ENCODE measurements at places on chromosomes 13 and 19.

- no peaks in the 10 kb centered on the region for H3K36me3 ChIP-seq
- no peak for DNase-seq
- H3K27ac ChIP-seq, result no peak overlapping the region
- no peaks in the 10 kb centered on the region for H3K4me1 ChIP-seq
Observed at GRCh38 chr13:83691966-83692365, 190.3 kb downstream of the SLITRK1 start.

DNA sequence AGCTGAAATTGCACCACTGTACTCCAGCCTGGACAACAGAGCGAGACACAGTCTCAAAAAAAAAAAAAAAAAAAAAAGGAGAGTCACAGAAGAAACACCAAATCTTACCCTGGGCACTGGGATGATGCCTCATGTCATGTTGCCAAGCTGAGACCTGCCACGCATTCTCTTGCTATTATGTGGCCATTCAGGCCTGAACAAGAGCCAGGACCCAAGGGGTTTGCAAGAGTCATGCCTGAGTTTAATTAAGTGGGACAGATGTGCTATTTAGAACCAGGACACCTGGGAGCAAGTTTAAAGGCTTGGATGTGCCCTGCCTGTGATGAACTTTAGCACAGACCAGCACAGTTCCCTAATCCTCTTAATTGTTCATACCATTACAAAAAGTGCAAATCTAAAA, 9.8 kb downstream of the PNMA8A start:
- H3K36me3 ChIP-seq, result peaks cover 32% of the 10 kb centered on the region
- no peaks in the 10 kb centered on the region for H3K4me1 ChIP-seq
- H3K27me3 ChIP-seq, result no peaks in the 10 kb centered on the region
- H3K4me3 ChIP-seq, result no peak overlapping the region
- DNase-seq, result no peak
- no peak overlapping the region for H3K27ac ChIP-seq

DNA sequence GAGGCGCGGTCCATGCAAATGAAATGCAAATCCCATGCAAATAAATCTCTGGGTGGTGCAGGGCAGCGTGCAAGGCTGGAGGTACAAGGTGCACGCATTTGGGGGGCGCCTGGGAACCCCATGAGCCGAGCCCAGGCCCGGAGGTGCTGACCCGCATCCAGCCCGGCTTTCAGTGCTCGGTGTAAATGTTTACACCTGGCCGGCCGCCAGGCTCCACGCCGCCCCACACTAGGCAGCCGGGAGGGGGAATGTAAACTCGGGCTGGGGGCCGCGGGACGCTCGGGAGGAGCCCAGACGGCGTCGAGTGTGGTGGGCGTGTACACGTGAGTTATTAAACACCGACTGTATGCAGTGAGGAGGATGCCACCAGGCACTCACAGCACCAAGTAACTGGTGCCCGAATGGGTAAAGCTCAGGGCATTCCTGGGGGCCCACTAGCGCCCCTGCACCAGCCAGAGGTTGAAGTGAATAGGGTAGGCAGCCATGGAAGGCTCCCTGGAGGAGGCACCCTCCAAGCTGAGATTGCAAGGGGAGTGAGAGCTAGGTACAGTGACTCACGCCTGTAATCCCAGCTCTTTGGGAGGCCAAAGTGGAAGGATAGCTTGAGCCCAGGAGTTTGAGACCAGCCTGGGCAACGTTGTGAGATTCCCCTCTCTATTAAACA, 17.2 kb downstream of the FUT6 start:
- H3K4me3 ChIP-seq, result no peak overlapping the region
- no peaks in the 10 kb centered on the region for H3K27me3 ChIP-seq
- H3K27ac ChIP-seq, result no peak overlapping the region
- H3K36me3 ChIP-seq, result peaks cover 2% of the 10 kb centered on the region
- peaks cover 24% of the 10 kb centered on the region for H3K4me1 ChIP-seq

GRCh38 chr13:106349080-106349931, 186.2 kb downstream of the EFNB2 start:
- peaks cover 8% of the 10 kb centered on the region for H3K4me1 ChIP-seq
- peaks cover 19% of the 10 kb centered on the region for H3K27me3 ChIP-seq
- H3K4me3 ChIP-seq, result peak overlapping the region; percentile 49
- DNase-seq, result peak; percentile 88

GRCh38 chr19:46555628-46556280, 45.4 kb upstream of the CALM3 start:
- H3K36me3 ChIP-seq, result no peaks in the 10 kb centered on the region
- H3K27ac ChIP-seq, result no peak overlapping the region
- no peaks in the 10 kb centered on the region for H3K4me1 ChIP-seq
- H3K27me3 ChIP-seq, result no peaks in the 10 kb centered on the region

DNA sequence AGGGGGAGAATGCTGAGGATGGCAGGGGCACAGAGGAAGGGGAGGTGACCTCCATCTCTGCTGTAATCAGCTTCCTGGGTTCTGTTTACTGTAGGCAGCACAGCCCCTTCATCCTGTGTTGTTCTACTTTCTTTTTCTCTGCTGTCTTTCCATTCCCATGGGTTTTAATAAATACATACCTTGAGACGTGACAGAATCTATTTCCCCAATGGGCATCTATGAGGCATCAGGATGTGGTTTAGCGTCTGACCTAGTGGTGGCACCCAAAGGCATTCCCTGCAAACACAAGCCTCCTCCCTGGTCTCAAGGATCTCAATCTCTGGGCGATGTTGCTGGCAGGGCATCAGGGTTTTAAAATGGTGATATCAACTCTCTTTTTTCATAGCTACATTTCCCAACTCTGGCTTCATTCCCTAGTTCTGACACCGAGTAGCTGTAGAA, 60.8 kb downstream of the ALOX5AP start:
- H3K27ac ChIP-seq, result no peak overlapping the region
- peaks cover 35% of the 10 kb centered on the region for H3K4me1 ChIP-seq
- DNase-seq, result no peak
- H3K27me3 ChIP-seq, result no peaks in the 10 kb centered on the region
- H3K36me3 ChIP-seq, result no peaks in the 10 kb centered on the region

GRCh38 chr19:39825531-39826076, 8.4 kb downstream of the DYRK1B start:
- DNase-seq, result no peak
- H3K4me1 ChIP-seq, result peaks cover 27% of the 10 kb centered on the region
- no peaks in the 10 kb centered on the region for H3K27me3 ChIP-seq

GRCh38 chr13:26561651-26562511, 4.4 kb downstream of the WASF3 start:
- no peaks in the 10 kb centered on the region for H3K36me3 ChIP-seq
- H3K4me3 ChIP-seq, result no peak overlapping the region
- H3K27ac ChIP-seq, result peak overlapping the region; percentile 51
- no peaks in the 10 kb centered on the region for H3K27me3 ChIP-seq
- peaks cover 18% of the 10 kb centered on the region for H3K4me1 ChIP-seq

- H3K27ac ChIP-seq, result no peak overlapping the region
- H3K36me3 ChIP-seq, result peaks cover 84% of the 10 kb centered on the region
- H3K4me3 ChIP-seq, result no peak overlapping the region
- peaks cover under 1% of the 10 kb centered on the region for H3K4me1 ChIP-seq
Observed at GRCh38 chr19:11463391-11463790, 17.5 kb downstream of the ELAVL3 start.

DNA sequence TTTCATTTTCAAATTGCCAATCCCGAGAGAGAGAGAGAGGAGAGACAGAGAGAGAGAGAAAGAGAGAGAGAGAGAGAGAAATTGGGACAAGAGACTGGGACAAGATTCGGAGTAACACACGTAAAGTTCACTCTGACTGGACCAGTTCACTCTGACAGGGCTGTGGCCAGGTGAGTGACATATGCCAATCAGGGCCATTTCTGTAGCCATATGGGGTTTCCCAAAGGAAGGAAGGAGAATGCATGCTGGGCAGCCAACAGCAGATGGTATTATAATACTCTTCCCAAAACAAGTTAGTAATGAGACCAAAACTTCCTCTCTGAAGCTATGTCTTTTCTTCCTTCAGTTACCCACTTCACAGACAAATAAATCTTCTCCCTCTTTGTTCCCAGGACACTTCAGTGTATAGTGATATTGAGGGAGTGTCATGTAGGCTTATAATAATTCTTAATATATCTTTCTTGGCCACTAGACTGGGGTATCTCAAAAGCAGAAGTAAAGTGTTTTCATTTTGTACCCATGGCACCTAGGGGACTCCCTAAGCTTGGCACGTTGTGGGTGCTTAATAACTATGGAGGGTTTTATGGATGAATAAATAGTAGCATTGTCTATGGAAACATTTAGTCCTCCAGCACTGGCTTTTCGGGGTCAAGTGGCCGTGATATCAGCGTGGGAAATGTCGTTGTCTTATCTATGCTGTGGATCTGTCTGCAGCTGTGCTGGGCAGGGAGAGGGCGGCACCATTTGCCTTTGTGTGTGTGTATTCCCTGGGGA, 51.6 kb downstream of the SERP2 start:
- H3K27me3 ChIP-seq, result no peaks in the 10 kb centered on the region
- H3K4me1 ChIP-seq, result peaks cover 2% of the 10 kb centered on the region
- no peak overlapping the region for H3K4me3 ChIP-seq

DNA sequence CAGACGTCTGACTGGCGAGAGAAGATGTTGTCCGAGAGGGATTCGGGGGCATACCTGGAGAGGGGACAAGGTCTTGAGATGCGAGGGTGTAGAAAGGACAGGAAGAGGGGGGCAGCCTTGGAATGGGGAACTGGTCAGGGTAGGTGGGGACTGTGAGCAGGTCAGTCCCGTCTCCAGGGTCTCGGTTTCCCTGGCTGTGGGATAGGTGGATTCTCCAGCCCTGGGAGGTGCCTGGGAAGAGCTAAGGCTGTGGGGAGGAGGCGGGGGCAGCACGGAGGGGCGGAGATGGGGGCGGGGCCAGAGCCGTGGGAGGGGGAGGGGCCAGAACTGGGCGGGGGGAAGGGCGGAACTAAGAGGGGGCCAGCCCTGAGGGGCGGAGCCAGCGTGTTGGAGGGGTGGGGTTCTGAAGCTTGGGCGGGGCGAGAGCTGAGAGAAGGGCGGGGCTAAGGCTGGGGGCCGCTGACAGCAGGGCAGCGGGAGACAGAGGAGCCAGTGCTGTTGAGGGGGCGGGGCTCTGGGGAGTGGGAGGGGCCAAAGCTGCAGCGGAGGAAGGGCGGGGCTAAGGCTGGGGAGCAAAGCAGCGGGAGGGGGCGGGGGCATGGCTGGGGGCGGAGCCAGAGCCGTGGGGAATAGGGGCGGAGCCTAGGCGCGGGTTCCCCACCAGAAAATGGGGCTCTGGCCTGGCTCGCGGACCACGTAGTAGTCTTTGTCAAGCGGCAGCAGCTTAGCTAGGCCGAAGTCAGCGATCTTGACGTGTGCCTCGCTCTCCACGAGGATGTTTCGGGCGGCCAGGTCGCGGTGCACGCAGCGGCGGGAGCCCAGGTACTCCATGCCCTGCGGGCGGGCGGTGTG, 9.5 kb upstream of the INSL3 start:
- H3K36me3 ChIP-seq, result no peaks in the 10 kb centered on the region
- H3K4me1 ChIP-seq, result peaks cover 17% of the 10 kb centered on the region
- H3K4me3 ChIP-seq, result peak overlapping the region; percentile 39
- H3K27ac ChIP-seq, result no peak overlapping the region
- peak; percentile 92 for DNase-seq
- H3K27me3 ChIP-seq, result peaks cover 10% of the 10 kb centered on the region

GRCh38 chr13:43135516-43135915, 112.1 kb downstream of the DNAJC15 start:
- no peak for DNase-seq
- H3K27me3 ChIP-seq, result peaks cover 5% of the 10 kb centered on the region
- no peak overlapping the region for H3K27ac ChIP-seq
- H3K4me1 ChIP-seq, result peaks cover 7% of the 10 kb centered on the region

- H3K4me1 ChIP-seq, result peaks cover 15% of the 10 kb centered on the region
- no peak overlapping the region for H3K27ac ChIP-seq
- H3K36me3 ChIP-seq, result no peaks in the 10 kb centered on the region
- no peaks in the 10 kb centered on the region for H3K27me3 ChIP-seq
- DNase-seq, result peak; percentile 81
- no peak overlapping the region for H3K4me3 ChIP-seq
Observed at GRCh38 chr13:43783820-43784219, 3.0 kb downstream of the ENOX1 start.

DNA sequence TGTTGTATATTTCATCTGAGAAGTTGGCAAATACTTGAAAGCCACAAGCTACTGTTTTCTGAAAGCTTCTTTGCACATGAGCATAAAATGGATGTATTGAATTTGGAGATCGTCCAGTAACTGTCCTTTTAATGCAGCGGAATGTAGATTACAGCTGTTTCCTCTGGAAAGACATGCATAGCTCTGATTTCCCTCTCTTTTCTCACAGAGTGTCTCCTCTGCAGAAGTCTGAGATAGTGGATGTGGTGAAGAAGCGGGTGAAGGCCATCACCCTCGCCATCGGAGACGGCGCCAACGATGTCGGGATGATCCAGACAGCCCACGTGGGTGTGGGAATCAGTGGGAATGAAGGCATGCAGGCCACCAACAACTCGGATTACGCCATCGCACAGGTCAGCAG, 283.0 kb downstream of the SHISA2 start:
- H3K4me3 ChIP-seq, result no peak overlapping the region
- H3K27ac ChIP-seq, result no peak overlapping the region
- peak; percentile 35 for DNase-seq
- peaks cover 5% of the 10 kb centered on the region for H3K4me1 ChIP-seq
- H3K36me3 ChIP-seq, result no peaks in the 10 kb centered on the region
- peaks cover 2% of the 10 kb centered on the region for H3K27me3 ChIP-seq

DNA sequence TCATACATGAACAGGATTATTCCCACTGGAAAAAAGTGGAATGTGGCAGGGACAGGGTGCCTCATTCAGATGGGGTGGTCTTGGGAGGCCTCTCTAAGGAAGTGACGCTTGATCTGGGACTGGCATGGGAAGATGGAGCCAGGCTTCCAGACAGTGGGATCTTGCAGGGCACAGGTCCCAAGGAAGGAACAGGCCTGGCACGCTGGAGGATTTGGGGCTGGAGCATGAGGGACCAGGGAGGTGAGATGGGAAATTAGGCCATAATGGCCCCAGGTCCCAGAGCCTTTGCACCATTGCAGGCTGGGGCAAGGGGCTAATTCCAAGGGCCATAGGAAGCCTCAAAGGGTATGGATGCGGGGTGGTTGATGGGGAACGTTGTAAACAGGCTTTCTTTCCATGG, 9.2 kb downstream of the ZNF536 start:
- no peak overlapping the region for H3K27ac ChIP-seq
- no peaks in the 10 kb centered on the region for H3K4me1 ChIP-seq
- H3K36me3 ChIP-seq, result no peaks in the 10 kb centered on the region
- no peak overlapping the region for H3K4me3 ChIP-seq
- no peak for DNase-seq
- H3K27me3 ChIP-seq, result no peaks in the 10 kb centered on the region

GRCh38 chr19:46495786-46496099, at the start of gene PNMA8B:
Gene PNMA8B, minus strand, starts transcription at chr19:46495867. Its CDS starts 402 bp downstream, at chr19:46495465.
- H3K36me3 ChIP-seq, result peaks cover 30% of the 10 kb centered on the region
- H3K27me3 ChIP-seq, result peaks cover 31% of the 10 kb centered on the region

DNA sequence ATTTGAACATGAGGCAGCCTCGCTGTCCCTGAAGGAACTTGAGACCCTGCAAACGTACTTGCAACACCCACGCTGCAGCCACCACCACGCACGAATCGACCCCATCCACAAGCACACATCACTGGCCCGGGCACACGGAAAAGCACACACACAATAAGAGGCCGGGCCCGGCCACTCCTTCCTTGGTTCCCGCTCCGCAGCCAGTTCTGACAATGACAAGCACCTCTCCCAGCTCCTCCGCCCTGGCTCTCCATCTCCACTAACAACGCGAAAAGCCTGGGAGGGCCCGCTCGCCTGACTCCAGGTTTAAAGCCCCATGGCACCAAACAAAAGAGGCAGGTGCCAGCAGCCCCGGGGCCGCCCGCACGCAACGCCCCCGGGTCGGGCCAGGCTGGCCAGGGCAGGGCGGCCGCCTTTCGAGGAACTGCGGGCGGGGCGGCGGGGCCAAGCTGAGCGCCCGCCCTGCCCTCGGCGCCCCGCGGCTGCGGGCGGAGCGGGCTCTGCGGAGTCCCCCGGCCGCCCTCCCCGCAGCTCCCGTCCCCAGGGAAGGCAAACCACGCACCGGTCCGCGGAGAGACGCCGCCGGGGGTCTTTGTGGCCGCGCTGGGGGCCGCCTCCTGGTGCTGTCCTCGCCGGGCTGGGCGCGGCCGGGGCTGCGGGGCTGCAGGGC, 495 bp downstream of the DCLK1 start:
- H3K36me3 ChIP-seq, result peaks cover 3% of the 10 kb centered on the region
- peak overlapping the region; percentile 66 for H3K4me3 ChIP-seq
- peak overlapping the region; percentile 64 for H3K27ac ChIP-seq
- DNase-seq, result peak; percentile 77
- no peaks in the 10 kb centered on the region for H3K27me3 ChIP-seq

Measured in spinal cord (tissue), 10 donors.